ENCODE measurements at places on chromosomes 4 and X. TPM values are rescaled to one million over a fixed set of nuclear protein-coding genes. Genes with fewer than 3 reads are reported as not detected.

Gene PDLIM5
- total RNA-seq: 31.1 TPM

Gene HPGDS
- not detected for total RNA-seq

Gene CT45A3
- not detected for total RNA-seq

Gene GATA1
- total RNA-seq: not detected

Gene SMIM31
- total RNA-seq: not detected

Gene CBR4
- total RNA-seq: 13.6 TPM

Gene RHOXF2B
- total RNA-seq: not detected

Gene CSN1S1
- total RNA-seq: not detected

Gene HSPA4L
- total RNA-seq: 3.2 TPM

Gene ZBTB49
- 2.1 TPM for total RNA-seq

Gene KLB
- not detected for total RNA-seq

Gene FAM114A1
- 215 TPM for total RNA-seq

Gene GAGE2A
- not detected for total RNA-seq

Gene NPY1R
- total RNA-seq: not detected

Gene NALF2
- total RNA-seq: under 0.01 TPM

Gene CCDC110
- total RNA-seq: 0.88 TPM

Gene RGN
- total RNA-seq: 2.0 TPM

Gene PAGE2
- not detected for total RNA-seq

Gene GRK4
- 4.0 TPM for total RNA-seq

Gene CENPVL2
- total RNA-seq: not detected

Gene SUPT20HL2
- total RNA-seq: not detected

Gene PCDH19
- total RNA-seq: under 0.01 TPM

Gene PHEX
- total RNA-seq: 0.56 TPM

Gene NAP1L2
- not detected for total RNA-seq

Gene LDB2
- total RNA-seq: 10.2 TPM

Gene NPY5R
- not detected for total RNA-seq

Gene RNF175
- total RNA-seq: 9.4 TPM

Gene PCDH7
- 27.8 TPM for total RNA-seq

Gene AFF2
- 0.16 TPM for total RNA-seq

Gene LINC00632
- 22.1 TPM for total RNA-seq

Gene SULT1E1
- total RNA-seq: 13.6 TPM

Gene DMP1
- total RNA-seq: not detected

Gene SPANXD
- total RNA-seq: not detected

Gene UGT2B15
- not detected for total RNA-seq

Gene ACOT9
- 27.1 TPM for total RNA-seq

Gene SHROOM4
- total RNA-seq: 0.72 TPM

Gene PAGE1
- not detected for total RNA-seq

Gene LUZP4
- total RNA-seq: not detected
